ENCODE measurements at places on chromosomes 2 and 18.
A peak's percentile ranks its signal among the peaks of the same experiment; 100 is the strongest.

DNA sequence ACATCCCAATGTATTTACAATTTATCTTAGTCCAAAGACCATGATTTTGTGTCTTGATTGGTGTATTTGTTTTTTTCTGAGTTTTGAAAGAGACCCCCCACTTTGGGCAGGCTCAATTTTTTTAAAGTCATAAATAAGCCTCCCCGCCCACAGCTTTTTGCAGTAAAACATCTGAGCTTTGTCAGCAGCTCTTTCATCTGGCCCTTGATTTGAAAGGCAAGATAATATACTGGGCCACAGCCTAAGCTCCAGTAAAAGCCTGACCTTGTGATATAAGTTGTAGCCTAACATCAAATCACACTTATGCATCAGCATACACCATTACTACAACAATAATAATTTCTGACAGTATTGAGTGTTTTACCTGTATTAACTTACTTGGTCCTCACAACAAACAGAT is 51.3 kb upstream of the SERTAD2 start:
- DNase-seq: no peak

DNA sequence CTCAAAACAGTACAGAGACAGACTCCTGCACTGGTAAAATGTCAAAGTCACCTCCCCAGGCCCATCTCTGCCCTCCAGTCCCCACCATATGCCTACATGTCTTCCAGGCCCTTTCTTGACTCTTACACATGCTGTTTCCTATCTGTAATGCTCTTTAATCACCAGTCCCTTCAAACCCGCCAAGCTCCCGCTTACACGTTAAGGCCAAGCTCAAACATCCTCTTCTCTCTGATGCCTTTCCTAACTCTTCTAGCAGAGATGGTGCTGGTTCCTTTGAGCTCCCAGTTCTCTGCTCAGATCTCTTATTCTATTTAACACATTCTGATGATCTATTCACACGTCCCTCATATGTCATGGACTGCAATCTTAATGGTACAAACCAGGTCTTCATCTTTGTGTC is 5.0 kb downstream of the EVA1A start:
- DNase-seq: no peak

- DNase-seq: no peak
Observed at GRCh38 chr2:205372141-205372540, 310.2 kb upstream of the NRP2 start.

DNA sequence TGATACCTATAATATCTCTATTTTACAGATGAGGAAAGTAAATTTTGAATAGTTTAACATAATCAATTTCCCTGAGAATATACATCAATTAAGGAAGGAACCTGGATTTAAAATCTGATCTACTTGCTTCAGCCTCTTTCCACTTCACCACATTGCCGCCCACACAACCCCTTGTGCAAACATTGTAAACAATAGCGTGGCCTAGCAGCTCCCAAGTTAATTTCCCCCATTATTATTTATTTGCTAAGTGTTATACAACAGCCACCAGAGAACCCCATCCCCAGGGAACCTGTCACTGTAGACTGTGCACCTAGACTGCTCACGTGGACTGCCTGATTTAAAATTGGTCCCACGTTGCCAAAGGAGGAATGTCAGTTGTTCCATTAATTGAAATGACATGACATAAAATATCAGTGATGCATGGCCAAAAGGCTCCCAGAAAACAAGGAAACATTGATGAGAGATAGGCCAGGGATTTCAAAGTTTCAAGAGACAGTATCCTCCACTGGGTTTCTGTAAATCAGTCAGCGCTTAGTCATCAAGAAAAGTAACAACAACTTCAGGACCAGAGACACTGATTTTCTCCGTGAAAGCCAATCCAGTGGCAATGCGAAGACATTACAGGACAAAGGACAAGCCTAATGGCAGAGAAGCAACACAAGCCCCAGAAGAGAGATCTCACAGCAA is 41.3 kb downstream of the SCG2 start:
- DNase-seq: no peak

DNA sequence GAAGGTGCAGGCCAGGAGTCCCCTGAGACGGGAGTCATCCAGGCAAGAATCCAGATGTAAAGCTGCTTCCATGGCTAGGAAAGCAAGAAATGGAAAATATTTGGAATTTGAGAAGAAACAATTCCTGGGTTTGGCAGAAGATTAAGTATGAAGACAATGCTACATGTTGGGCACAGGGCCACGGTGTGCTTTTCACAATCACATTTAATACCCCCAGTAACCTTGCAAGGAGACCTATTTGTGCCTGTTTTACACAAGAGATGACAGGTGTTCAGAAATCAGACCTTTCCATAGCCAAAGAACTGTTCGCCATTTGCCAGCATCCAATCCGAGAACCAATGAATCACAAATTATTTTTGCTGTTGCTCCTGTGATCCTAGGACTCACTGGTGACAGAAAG is 50.5 kb downstream of the KCTD1 start:
- no peak for DNase-seq

DNA sequence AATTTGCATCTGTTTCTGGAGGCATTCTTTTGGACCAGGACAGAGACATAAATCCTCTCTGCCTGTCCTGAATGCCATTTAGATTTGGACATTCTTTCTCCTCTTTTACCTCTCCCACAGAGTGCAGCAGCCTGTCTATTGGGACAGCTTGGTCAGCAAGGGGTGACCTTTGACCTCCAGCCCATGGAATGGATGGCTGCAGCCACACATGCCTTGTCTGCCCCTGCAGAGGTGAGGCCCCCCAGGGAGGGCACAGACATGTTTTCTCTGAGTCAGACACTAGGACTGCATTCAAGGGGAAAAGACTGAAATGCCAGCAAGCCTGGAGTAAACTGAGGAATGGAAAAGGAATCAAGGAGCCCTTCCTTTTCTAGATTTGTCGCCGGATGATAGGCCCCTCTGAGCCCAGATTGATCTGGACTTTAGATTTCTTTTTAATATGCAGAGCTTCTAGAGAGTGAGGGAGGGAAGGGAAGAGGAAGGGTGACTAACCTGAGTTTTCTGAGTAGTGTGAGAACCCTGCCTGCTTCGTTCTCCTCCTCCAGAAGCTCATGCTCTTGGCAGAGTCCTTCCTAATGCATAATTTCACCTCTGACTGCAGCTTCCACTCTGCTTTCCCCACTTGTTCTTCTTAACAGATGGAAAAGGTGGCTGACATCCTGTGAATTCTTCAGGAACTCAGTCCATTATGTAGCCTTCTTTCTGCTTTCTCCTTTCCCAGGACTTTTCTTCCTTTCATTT is 16.1 kb upstream of the TTLL4 start:
- no peak for DNase-seq

- DNase-seq: no peak
Observed at GRCh38 chr2:36290306-36290856, 65.2 kb upstream of the CRIM1 start.

- DNase-seq: no peak
Observed at GRCh38 chr2:204129591-204130294, 193.2 kb downstream of the ICOS start.

DNA sequence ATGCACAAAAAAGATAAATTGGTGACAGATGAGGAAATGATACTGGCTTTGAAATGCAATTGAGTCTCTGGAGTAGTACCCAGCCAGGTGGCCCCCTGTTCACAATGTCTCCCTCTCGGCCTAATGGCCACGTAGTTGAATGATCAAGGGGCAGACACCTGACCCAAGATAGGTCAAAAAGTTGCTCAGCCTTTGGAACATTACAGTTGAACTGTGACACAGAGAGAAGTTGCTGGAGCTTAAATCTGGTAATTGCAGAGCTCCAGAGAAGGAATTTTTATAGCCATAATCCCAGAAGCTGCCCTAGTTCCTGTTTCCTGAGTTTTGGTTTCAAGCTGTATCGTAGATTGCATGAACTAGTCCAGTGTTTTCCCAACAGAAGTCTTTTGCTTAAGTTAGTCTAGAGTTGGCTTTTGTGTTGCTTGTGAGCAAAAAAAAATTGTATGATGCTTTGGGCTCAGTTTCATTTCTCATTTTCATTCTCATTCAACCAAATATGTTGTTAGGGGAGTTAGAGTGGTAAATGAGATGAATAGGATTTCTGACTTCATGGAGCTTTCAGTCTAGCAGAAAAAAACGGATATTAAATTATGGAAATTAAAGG is 117.9 kb downstream of the CSRNP3 start:
- DNase-seq: no peak

- no peak for DNase-seq
Observed at GRCh38 chr18:23583071-23583865, 3.0 kb downstream of the NPC1 start.

- DNase-seq: no peak
Observed at GRCh38 chr18:356778-357177, 88.9 kb upstream of the THOC1 start.

DNA sequence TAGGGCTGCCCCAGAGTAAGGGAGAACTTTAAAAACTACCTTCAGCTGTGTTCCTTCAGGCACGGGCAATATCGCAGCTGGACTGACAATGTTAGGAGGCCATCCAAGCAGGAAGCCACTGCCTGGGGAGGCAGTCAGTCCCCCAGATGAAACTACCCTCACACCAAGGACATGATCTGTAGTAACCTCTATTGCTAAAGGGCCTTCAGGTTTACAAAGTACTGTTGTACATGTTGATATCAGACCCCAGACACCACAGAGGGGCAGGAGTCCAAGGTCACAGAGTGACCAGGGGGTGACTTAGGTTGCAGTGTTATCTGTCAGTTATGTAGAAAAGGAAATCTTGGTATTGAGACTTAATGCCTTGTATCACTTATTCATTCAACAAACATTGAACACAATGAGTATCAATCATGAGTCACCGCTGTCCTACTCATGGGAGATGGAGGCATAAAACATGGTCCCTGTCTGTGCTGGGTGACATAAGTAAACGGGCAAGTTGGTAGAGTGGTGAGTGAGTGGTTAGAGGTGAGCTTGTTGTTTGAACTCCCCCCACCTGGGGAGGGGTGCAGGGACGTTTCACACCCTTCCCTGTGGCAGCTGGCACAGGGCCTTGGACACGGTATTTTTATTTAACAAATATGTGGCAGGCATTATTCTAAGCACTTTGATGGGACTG is 7.1 kb downstream of the CABLES1 start:
- no peak for DNase-seq

DNA sequence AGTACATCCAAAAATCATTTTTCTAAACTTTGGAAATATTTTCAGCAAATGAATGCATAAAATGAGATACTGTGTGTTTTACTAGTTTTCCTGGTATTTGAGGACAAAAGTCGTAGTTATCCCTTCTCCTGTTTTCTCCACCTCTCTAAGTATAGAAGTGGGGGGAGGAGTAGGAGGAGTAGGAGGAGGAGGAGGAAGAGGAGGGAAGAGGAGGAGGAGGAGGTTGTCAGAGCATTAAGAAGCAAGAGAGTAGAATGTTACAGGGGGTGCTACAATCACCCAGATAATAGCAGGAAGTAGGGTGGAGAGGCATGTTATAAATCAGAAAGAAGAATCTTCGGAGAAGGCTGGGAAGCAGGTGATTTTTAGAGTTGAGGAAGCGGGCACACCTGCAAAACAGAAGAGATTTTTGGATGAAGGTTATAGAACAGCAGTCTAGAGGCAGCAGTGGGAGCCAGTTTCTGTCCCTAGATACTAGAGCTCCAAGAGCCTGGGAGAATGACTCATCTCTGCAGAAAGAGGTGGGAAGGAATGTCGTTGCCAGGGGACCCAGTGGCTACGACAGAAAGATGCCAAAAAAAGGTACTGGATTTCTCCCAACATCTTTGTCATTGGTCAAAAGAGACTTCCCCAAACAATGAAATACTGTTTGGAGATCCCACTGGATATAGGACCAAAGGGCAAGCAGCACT is 44.2 kb upstream of the AQP4 start:
- no peak for DNase-seq

GRCh38 chr2:6653281-6653750 is 212.4 kb downstream of the CMPK2 start:
- no peak for DNase-seq

GRCh38 chr2:121202541-121203310 is 82.3 kb downstream of the TFCP2L1 start:
- no peak for DNase-seq

DNA sequence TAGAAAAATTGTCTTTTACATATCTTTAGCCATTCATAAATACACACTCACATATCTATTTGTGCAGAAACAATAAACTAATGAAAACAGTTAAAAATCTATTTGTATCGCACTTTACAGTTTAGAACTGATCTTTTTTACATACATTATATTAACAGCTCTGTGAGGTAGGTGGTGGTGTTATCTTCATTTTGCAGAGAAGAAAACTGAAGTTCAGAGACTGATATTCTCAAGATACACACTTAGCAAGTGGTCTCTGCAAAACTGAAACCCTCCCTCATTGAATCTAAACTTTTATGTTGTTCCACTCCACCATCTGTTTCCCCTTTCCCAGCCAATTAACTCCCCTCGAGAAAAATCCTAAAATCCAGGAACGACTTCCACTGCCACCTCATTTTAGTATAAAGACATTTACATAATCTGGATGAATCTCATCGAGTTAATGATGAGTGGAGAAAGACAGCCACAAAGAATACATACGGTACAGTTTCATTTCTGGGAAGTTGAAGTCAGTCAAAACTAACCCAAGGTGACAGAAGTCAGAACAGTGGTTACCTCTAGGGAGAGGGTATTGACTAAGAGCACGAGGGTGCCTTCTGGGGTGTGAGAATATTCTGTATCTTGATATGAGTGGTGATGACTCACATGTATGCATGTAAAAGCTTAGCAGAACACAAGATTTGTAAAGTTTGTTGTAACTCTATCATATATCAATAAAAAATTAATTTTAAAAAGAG is 524.2 kb upstream of the TCF4 start:
- peak; percentile 9 for DNase-seq

DNA sequence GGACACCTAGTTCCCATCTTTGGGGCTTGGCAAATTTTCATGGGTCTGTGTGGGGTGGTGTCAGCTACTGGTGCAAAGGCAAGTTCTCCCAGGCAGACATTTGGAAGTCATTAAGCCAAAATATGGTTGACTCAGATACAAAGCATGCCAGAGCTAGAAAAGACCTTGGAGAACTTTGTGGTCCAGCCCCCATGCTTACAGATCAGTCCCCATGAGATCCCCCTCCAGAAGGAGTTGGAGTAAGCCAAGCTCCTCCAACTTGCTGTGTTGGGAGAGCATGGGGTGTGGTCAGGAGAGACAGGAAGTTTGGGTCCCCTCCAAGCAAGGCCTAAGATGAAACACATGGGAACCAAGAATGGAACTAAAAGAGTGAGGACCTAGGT is 224.5 kb downstream of the CYP26B1 start:
- no peak for DNase-seq

GRCh38 chr18:57441071-57441794 is 6.1 kb downstream of the ONECUT2 start:
- no peak for DNase-seq

DNA sequence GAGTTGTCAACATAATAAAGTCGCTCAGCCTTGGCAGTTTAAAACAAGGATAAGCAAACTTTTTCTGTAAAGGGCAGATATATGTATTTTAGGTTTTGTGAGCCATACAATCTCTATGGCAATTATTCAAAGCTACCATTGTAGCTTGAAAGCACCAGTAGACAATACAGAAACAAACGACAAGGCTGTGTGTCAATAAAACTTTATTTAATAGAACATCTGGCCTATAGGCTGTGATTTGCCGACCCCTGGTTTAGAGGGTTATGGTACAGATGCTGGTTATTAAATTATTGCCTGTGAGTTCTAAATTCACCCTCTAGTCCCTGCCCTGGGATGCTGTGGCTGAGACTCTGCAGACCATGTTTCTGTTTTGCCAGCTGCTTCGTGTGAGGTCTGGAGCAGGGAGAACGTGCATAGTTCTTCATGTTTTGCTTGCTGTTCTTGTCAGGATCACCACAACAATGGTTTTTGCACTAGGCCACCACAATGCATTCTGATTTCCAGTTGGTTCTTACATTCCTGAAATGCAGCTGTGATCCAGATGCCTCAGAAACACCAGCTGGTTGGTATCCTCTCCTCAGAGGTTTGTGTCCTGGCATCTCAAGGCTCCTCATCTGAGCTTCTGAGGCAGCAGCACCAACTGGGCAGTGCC is 46.6 kb downstream of the ICOS start:
- DNase-seq: no peak

- no peak for DNase-seq
Observed at GRCh38 chr18:8820396-8821082, 115.2 kb downstream of the MTCL1 start.

Measured in GM12891 (cell line).